Stimulated activated CD8-positive, alpha-beta memory T cell treated with anti-CD3 and anti-CD28 coated beads, Interleukin-4, amount 100 ng/mL, for 4 hours (primary cell): ENCODE measurements at places on chromosomes 7 and 10.

DNA sequence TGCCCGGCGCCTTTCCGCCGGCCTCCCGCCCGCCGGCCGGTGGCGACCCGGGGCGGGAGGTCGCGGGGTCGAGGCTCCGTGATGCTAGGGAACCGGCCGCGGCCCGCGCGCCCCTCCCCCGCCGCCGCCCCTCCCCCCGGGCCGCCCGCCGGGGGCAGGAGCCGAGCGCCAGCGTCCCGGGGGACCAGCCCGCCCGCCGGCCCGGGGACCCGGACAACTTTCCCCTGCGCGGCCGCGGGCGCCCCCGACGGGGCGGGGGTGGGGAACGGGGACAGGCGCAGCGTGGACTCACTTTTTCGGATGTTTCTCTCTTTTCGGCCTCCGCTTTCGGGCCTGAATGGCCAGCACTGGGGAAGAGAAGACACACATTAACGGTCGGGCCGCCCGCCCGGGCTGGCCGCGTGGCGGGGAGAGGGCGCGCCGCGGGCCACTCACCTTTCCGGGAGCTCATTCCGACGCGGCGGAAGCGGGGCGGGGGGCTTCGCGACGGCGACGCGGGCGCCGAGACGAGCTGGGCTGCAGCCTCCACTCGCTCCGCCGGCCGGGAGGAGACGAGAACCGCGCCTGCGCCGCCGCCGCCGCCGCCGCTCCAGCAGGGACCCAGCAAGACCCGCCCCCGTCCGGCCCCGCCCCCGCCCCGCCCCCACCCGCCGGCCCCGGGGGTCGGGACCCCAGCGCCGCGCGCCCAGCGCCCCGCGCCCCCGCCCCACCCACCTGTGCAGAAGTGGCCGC lies at the start of gene SRPK2:
SRPK2 (minus strand) TSS at position 566 of the 732 bp plus-strand sequence.
- DNase-seq, result peak; percentile 29

GRCh38 chr7:38191791-38192190 lies 13.7 kb downstream of the STARD3NL start:
- no peak for DNase-seq

DNA sequence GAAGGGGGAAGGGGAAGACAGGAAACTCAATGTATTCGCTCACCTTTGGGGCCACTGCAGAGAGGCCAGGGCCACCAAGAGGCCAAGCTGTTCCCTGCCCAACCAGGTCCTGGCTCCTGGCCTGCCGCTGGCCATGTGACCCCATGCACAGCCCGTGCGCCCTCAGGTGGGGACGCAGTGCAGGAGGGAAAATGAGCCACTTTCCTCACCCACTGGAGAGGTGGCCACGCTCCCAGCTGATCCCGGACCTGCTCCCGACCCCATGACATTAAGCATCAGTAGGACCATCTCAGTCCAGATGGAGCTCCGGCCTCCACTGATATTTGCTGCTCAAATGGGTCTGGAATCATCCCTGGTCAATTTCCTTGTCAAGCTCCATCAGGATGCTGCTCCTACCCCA lies 40.2 kb downstream of the HSPA12A start:
- DNase-seq, result no peak

GRCh38 chr7:47970761-47971160 lies 8.7 kb downstream of the HUS1 start:
- DNase-seq, result no peak

DNA sequence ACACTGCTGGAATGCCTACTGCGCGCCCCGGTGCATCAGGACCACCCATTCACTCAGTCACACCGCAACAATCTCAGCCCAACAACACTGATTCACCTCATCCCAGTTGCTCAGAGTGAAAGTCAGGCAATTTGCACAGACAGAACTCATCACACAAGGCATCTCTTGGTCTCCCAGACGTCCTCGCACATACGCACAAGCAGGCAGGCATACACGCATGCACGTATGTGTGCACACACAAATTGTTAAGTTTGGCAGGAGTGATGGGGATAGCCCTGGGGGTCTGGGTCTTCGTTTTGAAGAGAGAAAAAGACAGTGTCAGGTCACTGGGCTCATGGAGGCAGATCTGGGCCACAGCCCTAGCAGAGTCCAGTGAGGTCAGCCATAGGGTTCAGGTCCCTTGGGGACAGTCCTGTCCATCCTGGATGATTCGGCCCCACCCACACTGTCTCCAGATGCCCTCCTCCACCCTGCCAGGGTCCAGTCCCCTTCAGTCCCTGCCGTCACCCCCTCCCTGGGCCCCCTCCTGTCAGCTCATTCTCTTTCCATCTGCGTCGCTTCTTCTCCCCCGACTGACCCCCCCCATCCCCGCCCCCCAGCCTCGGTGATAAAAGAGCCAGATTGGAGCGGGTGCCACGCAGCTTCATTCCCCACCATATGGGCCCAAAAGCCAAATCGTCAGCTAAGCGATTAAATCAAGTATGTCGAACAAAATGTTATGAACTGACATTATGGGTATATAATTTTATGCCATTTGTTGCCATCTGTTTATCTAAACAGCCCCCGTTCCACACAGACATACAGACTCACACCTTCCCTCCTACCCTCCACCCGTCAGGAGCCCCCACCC lies 48.5 kb upstream of the SLF2 start:
- DNase-seq, result no peak

GRCh38 chr10:94785211-94785610 lies 22.7 kb downstream of the CYP2C19 start:
- DNase-seq, result no peak

DNA sequence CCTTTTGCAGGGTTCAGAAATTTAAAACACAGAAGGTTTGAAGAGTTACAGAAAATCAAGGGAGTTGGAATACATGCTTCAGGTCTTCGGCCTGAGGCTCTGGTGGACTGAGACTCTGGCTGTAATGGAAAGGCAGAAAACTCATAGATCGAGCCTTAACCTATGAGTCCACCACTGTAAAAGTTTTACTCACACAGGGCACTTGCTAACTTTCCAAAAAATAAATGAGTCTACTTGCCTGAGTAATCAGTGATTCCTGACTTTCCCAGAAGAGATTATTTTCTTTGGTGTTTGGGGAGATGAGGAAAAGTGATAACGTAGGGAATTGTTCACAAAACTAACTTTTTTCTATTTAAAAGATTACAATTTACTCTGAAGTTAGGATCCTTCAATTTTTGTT lies 108.0 kb downstream of the MBL2 start:
- no peak for DNase-seq

GRCh38 chr10:33070101-33070500 lies 112.1 kb upstream of the ITGB1 start:
- no peak for DNase-seq

DNA sequence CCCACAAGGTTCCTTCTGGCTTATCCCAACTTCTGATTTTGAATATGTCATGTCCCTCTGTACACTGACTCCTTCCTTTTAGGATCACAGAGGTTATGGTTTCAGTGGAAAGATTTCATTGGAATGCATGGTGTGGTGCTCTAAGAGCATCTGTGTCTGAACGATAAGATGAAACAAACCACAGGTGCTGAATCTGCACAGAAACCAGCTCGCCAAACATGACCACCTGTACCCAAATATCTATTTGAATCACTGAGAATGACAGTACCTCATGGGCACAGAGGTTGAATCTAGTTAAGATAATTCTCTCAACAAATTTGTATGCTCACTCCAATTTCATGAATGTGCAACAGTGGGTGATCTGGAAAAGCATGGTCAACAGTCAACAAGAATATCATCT lies 105.3 kb downstream of the DGKI start:
- no peak for DNase-seq

GRCh38 chr7:11261470-11261869 lies 287.8 kb downstream of the PHF14 start:
- DNase-seq, result no peak

DNA sequence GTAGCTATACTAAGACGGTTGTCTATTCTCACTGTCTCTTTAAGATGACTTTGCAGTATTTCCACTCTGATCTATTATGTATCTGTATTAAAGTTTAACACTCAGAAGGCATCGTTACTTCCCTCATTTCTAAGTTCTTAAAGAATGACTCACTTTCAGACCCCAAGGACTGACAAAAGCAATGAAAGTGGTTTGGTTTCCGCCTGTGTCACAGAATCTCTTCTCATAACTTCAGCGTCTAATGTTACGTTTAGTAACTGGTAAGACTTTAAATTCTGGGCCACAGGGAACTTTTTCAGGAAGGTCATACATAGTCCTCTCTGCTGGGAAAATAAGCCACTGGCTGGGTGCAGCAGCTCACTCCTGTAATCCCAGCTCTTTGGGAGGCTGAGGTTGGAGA lies 892.0 kb upstream of the AUTS2 start:
- DNase-seq, result no peak

- DNase-seq, result no peak
These were observed 49.2 kb downstream of the BTRC start for GRCh38 chr10:101403161-101403560.

DNA sequence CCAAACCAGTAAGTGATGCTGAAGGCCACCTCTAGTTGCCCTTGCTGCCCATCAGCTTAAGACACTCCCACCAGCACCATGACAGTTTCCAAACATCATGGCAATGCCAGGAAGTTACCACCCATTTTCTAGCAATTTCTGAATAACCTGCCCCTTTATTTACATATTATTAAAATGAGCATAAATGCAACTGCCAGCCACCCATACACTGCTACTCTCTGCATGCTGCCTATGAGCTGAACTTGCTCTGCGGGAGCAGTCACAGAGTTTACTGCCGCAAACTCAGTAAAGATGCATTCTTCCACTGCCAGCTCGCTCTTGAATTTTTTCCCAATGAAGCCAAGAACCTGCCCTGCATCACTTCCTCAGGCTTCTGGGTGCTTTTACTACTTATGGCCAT lies 212.6 kb downstream of the SH2D4B start:
- DNase-seq, result no peak

GRCh38 chr10:127947211-127947610 lies 40.3 kb downstream of the PTPRE start:
- DNase-seq, result no peak

DNA sequence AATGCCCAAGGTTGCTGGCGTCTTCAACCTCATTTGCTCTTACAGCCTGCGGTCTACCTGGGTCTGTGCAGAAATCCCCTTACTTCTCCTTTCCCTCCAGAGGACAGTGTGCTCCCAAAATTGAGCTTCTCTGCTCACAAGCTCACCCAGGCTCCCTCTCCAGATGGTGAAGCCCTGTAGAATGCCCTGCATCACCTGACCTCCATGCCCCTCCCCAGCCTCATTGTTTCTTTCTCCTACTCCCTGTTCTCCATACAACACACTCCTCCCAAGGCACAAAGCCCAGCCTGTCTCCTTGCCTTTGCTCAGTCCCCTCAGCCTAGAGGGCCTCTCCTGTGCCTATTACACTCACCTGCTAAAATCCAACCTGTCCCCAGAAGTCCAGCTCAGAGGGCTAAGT lies 3.5 kb downstream of the CRHR2 start:
- no peak for DNase-seq

GRCh38 chr10:120495226-120496009 lies 38.4 kb downstream of the PLPP4 start:
- no peak for DNase-seq

- DNase-seq, result no peak
These were observed 2.3 kb downstream of the GRM8 start for GRCh38 chr7:127250312-127251035.

- no peak for DNase-seq
These were observed 21.2 kb downstream of the ZNF680 start for GRCh38 chr7:64541438-64542359.

GRCh38 chr7:66118603-66119002 lies 4.0 kb downstream of the CRCP start:
- DNase-seq, result no peak

DNA sequence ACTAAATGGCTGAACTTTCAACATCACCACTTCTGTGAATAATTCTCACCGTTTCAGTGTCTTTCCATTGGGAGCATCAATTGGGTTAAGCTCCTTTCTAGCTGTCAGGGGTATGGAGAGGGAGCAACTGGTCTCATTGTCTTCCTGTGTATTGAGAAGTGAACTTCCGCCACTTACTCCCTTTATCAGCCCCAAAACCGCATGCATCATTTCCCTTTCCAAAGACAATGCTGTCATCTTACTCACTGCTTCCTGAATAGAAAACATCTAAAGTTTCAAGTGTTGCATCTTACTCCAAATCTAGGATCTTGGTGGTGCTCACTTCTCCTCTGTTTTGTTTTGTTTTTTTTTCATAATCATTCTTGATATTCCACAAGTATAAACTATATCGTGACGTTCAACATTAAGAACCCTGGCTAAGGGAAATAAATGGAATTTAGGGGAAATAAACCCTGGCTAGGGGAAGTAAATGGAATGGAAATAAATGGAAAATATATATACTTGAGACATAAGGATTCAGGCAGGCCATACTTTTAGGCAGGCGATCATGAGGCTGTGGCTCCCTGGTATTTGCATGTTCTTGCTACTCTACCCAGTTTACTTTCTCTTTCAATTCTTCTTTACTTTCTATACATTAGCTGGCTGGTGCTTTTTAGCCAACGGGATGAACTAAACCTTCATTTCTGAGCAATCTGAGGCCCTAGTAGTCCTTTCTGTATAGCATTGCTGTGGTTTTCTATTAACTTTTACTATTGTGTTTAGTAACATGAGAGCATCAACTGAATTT lies 371.9 kb downstream of the BMPER start:
- DNase-seq, result no peak

- no peak for DNase-seq
These were observed 1.9 kb downstream of the HOXA9 start for GRCh38 chr7:27163288-27164044.

DNA sequence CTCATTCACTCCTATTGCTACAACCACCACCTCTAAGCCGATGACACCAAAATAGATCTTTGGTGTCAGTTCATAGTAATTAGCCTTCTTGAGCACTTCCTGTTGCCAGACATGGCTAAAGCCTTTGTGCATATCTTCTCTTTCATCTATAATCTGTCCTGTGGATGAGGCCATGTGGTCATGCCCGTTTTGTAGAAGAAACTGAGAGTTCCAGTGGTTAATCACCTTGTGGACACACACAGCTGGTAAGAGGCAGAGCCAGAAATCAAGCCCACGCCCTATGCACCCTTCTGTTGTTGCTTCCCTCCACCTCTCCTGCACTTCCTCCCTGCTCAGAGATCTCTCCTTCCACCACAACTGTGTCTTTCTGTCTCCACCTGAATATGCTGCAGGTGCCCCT lies 285.1 kb upstream of the PFKP start:
- DNase-seq, result no peak

DNA sequence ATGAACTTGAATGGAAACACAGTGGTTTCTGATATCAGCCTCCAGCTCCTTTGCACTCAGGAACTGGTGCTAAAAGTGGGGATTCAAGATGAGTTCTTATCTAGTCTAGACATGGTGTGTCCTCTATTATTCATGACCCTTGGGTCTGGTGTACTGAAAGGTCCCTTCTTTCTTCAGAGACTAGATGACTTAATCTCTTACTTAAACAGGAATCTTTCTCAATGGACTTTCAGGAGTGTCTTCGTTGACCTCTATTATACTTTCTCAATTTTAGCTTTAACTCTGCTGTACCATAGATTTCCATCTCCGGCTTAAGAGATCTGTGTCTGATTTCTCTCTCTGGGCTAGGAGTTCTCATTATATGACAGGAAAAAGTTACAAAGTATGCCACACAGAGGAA lies 83.5 kb upstream of the INHBA start:
- DNase-seq, result no peak

- no peak for DNase-seq
These were observed 197.3 kb downstream of the CREB5 start for GRCh38 chr7:28609608-28610007.

GRCh38 chr7:26592011-26592410 lies 272.4 kb downstream of the SKAP2 start:
- no peak for DNase-seq

- no peak for DNase-seq
These were observed 603.7 kb upstream of the ADARB2 start for GRCh38 chr10:2340831-2341647.

GRCh38 chr7:44624318-44624717 lies 17.9 kb downstream of the OGDH start:
- DNase-seq, result no peak
